GM12865 (cell line): ENCODE measurements at places on chromosomes 4 and X.

- peak; percentile 35 for DNase-seq
Observed at GRCh38 chrX:109889289-109890006, 113.5 kb upstream of the TMEM164 start.

DNA sequence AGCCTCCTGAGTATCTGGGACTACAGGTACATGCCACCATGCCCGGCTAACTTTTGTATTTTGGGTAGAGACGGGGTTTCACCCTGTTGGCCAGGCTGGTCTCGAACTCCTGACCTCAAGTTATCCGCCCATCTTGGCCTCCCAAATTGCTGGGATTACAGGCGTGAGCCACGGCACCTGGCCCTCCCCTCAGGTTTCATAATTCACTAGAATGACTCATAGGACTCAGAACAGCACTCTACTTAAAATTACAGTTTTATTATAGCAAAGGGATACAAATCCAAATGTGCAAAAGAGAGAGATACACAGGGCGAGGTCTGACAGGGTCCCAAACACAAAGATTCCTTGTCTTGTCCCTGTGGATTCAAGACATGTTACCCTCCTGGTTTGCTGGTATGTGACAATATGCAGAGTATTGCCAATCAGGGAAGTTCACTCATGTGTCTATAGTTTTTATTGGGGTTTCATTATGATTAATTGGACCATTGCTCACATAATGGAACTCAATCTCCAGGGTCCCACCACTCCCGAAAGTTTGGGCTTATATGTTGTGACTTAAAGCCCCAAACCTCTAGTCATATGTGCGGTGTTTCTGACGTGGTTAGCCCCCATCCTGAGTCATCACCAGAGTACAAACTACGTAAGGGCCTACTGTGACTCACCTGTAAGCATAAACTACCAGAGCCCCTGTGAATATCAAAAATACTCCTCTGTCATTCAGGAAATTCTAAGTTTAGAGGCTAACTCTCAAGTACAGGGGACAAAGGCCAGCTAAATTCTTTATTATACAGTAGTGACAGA lies 5.2 kb downstream of the YIPF6 start:
- peak; percentile 28 for DNase-seq

- no peak for DNase-seq
Observed at GRCh38 chr4:14410516-14410915, 591.8 kb upstream of the CPEB2 start.

GRCh38 chr4:175092114-175092513 lies 174.0 kb downstream of the ADAM29 start:
- no peak for DNase-seq

- no peak for DNase-seq
Observed at GRCh38 chr4:23547096-23547495, 342.8 kb downstream of the PPARGC1A start.

GRCh38 chrX:4671344-4671743 lies 957.9 kb upstream of the PRKX start:
- DNase-seq, result no peak

GRCh38 chrX:102043380-102043779 lies 82.1 kb upstream of the TCEAL2 start:
- DNase-seq, result no peak

- DNase-seq, result no peak
Observed at GRCh38 chr4:164481306-164482091, 272.4 kb upstream of the SMIM31 start.

GRCh38 chr4:73312967-73313366 lies 54.4 kb upstream of the ANKRD17 start:
- DNase-seq, result no peak

DNA sequence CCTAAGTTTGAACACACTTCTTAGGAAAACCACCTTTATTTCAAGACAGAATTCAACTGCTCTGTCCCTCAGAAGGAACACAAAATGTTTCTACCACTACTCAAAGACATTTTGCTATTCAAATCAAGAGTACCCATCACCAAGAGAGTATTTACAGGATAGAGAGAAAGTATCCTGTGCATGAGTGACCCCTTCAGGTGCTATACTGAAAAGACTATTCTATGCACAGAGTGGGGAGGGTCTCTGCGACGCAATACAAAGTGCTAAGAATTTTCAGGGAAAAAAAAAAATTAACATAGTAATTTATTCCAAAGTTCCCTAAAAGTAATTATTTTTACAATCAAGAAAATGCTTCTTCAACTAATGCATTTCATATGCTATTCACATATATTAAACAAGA lies 346.4 kb upstream of the FAM241A start:
- DNase-seq, result no peak
